Naive B cell (primary cell): ENCODE measurements at places on chromosomes 12 and 14. TPM values are rescaled to one million over a fixed set of nuclear protein-coding genes. Genes with fewer than 3 reads are reported as not detected.
A peak's percentile ranks its signal among the peaks of the same experiment; 100 is the strongest.

Gene LUM
- polyA plus RNA-seq, result not detected

DNA sequence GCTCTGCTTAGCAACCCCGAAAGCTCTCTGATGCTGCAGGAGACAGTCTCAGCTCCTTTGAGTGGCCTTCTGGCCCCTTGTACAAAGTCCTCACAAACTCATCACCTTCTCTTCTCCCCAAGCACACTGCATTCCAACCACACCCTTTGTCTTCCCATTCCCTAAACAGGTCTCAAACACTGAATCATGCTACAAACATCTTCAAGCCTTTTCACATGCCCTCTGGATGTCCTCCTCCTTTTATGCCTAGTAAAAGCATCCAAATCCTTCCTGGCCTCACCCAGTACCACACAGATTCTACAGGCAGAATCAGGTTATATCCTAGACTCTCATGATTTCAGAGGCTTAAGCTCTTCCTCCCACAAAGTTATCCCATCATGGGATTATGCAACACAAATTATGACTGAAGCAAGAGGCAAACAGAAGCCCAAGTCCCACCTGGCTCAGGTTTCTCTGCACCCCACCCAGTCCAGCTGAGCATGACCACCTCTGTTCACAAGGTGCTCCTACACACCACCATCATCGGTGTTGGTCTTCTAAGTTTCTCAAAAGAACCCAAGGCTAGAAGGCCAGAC is 61.4 kb upstream of the PCED1B start:
- no peak for DNase-seq
- no peak overlapping the region for H3K4me3 ChIP-seq

GRCh38 chr12:46177837-46178608 is 90.8 kb downstream of the SLC38A1 start:
- peak; percentile 30 for DNase-seq
- H3K4me3 ChIP-seq, result peak overlapping the region; percentile 60
- peaks cover 64% of the 10 kb centered on the region for H3K4me1 ChIP-seq
- peak overlapping the region; percentile 8 for H3K27ac ChIP-seq
- H3K27me3 ChIP-seq, result no peaks in the 10 kb centered on the region

GRCh38 chr12:132619386-132620112 is 973 bp downstream of the P2RX2 start:
- H3K27me3 ChIP-seq, result peaks cover 33% of the 10 kb centered on the region
- peaks cover 21% of the 10 kb centered on the region for H3K4me1 ChIP-seq
- no peak for DNase-seq
- H3K36me3 ChIP-seq, result peaks cover 10% of the 10 kb centered on the region
- H3K4me3 ChIP-seq, result no peak overlapping the region
- no peak overlapping the region for H3K27ac ChIP-seq

Gene COCH
- polyA plus RNA-seq, result 3.9 TPM

GRCh38 chr14:92308716-92309115 is 14.2 kb upstream of the SLC24A4 start:
- peaks cover 22% of the 10 kb centered on the region for H3K27me3 ChIP-seq
- H3K27ac ChIP-seq, result no peak overlapping the region
- H3K4me1 ChIP-seq, result no peaks in the 10 kb centered on the region
- no peaks in the 10 kb centered on the region for H3K36me3 ChIP-seq

GRCh38 chr12:27781680-27782079 is 1.6 kb upstream of the MANSC4 start:
- no peaks in the 10 kb centered on the region for H3K36me3 ChIP-seq
- peak overlapping the region; percentile 89 for H3K4me3 ChIP-seq
- no peak overlapping the region for H3K27ac ChIP-seq
- DNase-seq, result no peak

DNA sequence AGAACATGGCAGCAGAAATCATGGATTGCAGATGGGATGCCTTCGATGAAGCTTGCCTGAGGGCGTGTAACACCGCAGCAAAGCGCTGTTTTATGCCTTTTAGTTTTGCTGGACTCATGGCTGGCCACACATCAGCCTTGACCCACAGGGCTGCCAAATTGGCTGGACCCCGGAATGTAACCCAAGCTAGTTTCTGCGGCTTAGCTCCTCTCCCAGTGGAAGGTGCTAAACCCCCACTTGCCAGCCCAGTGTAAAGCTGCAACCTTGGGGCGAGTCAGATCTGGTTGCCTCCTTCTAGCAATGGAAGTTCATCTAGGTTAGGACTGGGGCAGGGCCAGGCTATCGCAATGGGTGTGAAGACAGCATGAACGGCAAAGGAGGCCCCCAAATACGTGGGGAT is 38.3 kb downstream of the MEG3 start:
- H3K36me3 ChIP-seq, result no peaks in the 10 kb centered on the region
- H3K27me3 ChIP-seq, result peaks cover 13% of the 10 kb centered on the region
- no peak for DNase-seq
- peaks cover 6% of the 10 kb centered on the region for H3K4me1 ChIP-seq
- H3K27ac ChIP-seq, result no peak overlapping the region
- no peak overlapping the region for H3K4me3 ChIP-seq

Gene GLIPR1L1
- polyA plus RNA-seq, result not detected

- no peaks in the 10 kb centered on the region for H3K36me3 ChIP-seq
- no peak for DNase-seq
- H3K27me3 ChIP-seq, result peaks cover 31% of the 10 kb centered on the region
- no peaks in the 10 kb centered on the region for H3K4me1 ChIP-seq
- no peak overlapping the region for H3K27ac ChIP-seq
Measured at GRCh38 chr14:93629643-93630042, 158.6 kb downstream of the PRIMA1 start.

- no peak overlapping the region for H3K4me3 ChIP-seq
- DNase-seq, result no peak
- H3K27ac ChIP-seq, result no peak overlapping the region
- peaks cover 35% of the 10 kb centered on the region for H3K27me3 ChIP-seq
- H3K4me1 ChIP-seq, result no peaks in the 10 kb centered on the region
Measured at GRCh38 chr12:30973175-30973574, 46.6 kb downstream of the TSPAN11 start.

DNA sequence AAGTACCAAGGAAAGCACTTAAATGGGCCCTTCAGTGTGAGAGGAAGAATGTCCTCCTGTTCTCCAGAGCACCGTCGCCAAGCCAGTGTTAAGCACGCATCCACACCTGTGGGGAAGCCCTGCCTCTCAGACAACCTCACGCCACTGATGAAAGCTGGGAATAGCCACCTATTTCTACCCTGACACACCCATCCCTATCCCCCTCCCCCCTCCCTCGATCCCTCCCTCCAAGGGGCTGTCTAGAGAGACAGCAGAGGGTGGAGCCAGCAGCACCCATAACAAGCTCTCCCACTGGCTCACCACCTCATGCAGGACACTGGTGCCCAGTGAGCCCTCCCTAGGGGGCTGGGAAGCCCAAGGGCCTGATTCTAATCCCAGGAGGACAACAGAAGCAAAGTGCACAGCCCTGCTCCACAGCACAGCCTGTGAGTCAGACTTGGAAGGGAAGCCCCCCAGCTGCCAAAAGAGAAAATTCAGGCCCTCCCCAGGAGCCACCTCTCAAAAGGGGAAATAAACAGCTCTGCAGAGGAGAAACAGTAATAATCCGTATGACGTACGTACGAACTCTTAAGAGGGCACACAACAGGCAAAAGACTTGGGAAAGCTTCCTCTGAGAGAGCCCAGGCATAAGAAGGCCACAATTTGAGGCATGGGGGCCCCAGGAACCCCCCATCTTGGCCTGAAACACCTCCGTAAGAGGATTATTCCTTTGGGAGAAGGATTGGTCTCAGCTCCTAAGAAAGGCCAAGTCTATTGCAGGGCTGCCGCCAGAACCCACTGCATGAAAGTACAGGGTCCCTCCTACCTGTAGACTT is 7.8 kb downstream of the PITPNM2 start:
- peak; percentile 62 for DNase-seq
- peak overlapping the region; percentile 70 for H3K4me3 ChIP-seq
- peaks cover 45% of the 10 kb centered on the region for H3K4me1 ChIP-seq
- no peaks in the 10 kb centered on the region for H3K27me3 ChIP-seq
- H3K36me3 ChIP-seq, result no peaks in the 10 kb centered on the region

- no peak overlapping the region for H3K4me3 ChIP-seq
- no peaks in the 10 kb centered on the region for H3K27me3 ChIP-seq
- no peak for DNase-seq
- no peak overlapping the region for H3K27ac ChIP-seq
Measured at GRCh38 chr12:9040484-9041186, 51.3 kb downstream of the KLRG1 start.
